ENCODE measurements at places on chromosomes 7 and 10.

DNA sequence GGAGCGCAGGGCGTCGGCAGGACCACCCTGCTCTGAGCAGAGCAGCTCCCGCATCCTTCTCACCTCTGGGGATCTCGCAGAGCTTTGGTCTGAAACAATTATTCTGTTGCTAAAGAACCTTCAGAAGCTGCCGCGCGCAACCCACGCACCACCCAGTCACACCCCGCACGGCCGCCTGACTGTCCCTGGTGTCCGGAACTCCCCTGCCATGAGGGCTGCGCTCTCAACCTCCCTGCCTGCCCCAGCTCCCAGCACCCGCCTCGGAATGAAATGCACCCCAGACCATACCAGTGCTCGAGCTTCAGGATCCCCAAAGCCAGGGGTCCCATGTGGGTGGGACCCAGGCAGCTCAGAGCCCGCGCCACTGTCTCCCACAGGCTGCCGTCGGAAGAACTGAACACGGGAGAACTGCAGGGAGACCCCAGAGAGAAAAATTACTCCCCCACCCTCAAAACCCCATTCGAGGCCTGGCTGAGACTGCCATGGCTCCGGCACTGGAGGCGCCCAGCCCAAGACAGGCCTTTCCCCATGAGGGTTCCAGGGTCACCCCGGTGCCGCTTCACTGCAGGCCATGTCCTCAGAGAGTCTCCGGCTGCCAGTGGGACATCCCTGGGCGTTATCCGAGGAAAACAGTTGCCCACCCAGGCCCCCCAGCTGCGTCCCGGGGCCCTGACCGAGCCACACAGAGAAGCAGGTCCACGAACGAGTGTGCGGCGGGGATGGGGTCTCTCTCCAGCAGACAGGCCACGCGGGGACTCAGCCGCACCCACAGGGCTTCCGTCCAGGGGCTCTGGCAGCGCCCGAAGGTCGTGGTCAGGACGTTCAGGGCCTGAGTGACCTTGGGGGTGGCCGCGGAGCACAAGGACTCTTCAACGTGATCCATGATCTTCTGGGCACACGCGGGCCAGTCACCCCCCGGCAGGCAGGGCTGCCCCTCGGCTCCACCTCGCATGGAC is 12.1 kb downstream of the BRAT1 start:
- DNase-seq = no peak

GRCh38 chr7:143043391-143043790 is 8.8 kb upstream of the OR6V1 start:
- no peak for DNase-seq

GRCh38 chr7:68610701-68611100 is 987.6 kb upstream of the AUTS2 start:
- no peak for DNase-seq

DNA sequence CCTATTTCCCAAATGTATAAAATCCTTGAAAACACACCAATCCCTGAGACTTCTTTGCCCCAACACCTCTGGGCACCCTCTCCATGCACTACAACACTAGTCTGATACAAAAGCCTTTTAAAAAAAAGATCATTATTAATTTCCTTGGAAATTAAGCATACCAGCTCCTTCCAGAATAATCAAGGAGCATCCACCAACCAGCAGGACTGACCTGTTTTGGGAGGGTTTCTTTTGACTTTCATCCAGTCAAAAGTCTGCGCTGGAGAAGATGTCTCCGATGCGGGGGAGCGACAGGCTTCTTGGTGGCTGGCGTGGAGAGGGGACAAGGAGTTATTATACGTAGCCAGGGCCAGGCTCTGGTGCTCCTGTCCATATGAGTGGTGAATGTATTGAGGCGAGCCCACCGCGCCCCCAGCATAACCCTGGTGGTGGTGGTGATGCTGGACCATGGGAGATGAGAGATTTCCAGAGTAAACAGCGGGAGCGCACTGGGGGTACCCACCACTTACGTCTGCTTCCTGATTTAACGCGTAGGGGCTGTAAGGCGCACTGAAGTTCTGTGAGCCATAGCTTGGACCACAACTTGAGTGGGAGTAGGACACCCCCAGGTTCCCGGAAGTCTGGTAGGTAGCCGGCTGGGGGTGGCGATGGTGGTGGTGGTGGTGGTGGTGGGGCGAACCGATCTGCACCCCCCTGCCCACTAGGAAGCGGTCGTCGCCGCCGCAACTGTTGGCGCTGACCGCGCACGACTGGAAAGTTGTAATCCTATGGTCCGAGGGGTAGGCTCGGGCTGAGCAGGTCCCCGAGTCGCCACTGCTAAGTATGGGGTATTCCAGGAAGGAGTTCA is 527 bp downstream of the HOXA1 start:
- no peak for DNase-seq

DNA sequence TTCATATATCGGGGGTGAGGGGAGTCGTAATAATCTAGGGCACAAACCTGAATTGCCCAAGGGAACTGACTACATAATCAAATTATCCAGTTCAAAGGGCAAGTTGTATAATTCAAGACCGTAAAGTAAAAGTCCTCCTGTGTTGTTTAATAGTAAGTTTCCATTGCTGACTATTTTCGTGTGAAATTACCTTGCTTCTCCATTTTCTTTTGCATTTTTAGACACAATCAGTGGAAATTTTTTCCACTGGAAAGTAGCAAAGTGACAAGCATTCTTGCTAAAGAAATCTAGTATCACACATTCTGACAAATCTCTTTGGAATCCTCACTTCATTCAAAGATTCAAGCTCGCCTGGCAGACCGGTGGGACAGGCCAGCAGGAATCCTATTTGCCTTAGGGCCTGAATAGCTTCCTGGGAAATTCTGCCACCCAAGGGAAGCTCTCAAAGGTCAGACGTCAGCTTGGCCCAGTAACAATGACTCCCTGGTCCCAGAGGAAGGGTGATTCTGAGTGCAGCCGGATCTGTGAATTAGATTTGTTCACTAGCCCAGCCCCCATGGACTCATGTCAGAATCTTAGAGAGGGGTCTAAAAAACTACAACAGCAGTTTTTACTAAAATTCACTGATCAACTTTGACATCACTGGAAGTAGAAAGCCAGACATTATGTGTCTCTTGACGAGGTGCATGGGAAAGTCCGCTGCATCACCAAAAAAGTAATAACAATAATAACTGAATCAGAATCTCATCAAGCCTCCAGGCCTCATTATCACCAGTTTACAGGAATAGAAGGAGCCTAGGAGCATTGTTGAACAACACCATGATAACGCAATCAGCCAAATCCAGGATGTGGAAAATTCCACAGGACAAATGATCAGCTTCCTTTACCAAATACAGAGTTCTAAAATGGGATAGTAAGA is 161.0 kb downstream of the SKIDA1 start:
- DNase-seq = peak; percentile 85

DNA sequence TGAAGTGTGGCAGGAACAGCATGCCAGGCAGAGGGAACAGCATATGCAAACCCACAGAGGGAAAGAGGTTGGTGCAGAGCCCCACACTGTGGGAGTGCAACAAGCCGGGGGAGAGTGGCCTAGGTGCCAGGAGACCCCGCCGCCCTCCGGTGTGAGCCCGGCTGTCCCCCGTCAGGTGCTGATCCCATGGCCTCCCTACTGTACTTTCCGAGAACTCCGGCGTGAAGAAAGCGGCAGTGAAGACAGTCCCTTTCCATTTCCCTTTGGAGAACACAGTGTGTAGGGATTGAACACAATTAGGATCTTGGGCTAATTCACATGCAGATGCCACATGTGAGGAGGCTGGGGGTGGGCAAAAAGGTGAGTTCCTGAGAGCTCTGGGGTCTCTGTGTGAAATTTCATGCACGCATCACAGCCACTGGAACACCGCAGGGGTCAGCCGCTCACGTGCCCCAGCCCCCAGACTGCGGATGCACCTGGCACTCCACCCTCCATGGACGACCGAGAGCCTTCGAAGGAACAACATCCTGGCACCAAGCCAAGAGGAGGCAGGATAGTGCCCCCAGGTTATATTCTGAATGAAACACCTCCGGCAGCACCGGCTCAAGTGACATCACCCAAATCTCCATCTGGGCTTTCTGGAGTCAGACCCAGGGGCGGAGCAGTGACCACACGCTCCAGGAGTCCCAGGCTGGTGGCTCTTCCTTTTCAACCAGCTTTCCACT is 82.1 kb upstream of the PPP2R2D start:
- DNase-seq = no peak

DNA sequence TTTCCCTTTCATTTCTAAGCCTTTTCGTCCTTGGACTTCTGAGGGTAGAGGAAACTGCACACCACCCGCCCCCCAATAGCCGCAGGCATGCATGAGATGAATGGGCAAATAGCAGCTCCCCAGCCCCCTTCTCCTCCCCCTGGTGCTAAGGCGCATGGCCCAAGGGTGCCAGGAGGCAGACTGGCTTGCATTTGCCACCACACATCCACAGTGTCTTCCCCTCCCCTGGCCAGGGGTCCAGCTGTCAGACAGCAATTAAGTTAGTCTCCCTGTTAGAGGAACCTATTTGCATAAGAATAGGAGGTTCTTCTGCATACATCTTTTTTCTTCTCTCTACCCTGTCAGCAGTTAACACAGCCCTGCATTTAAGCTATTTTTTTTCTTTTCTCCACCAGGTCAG is 20.2 kb downstream of the TOMM7 start:
- DNase-seq = no peak

DNA sequence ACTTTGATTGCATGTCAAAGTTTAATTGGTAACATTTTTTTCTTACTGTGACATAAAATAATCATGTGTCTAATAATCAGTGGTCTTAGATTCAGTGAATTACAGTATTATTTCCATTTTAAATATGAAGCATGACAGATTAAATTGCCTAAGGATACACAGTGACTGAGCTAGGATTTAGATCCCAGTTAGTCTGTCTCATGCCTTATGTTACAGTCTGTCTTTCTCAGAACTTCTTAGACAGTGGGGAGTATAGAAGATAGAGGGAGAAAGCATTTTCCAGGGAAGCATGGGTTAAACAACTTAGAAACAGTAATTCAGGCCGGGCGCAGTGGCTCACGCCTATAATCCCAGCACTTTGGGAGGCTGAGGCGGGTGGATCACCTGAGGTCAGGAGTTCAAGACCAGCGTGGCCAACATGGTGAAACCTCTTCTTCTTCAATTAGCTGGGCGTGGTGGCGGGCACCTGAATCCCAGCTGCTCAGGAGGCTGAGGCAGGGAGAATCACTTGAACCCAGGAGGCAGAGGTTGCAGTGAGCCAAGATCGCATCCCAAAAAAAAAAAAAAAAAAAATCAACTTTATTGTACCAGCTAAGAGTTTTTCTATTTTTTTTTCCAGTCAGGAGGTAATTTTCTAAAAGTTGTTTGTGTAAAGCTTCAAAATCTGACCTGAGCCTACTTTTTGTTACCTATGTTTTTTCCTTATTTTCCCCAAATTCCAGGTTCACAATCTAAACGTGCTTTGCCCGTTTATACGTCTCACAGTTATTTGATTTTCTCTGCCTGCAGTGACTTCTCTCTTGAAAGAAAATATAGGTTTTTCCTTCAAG is 3.3 kb downstream of the CASD1 start:
- DNase-seq = no peak

DNA sequence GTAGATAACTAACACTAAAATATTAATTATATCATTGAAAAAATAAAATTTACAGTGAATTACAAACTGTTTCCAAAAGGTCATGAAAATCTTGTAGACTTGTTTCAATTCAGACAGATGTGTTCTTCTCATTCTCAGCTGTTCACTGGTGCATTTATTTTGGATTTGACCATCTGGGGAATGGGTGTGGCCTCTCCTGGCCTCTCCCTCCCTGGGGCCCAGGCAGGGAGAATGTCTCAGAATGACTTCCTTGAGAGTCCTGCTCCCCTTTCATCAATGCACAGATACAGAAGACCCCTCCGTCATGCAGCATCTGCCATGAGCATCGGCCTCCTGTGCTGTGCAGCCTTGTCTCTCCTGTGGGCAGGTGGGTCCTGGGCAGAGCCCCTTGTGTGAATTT is 192.8 kb upstream of the PRSS58 start:
- DNase-seq = no peak
